ENCODE measurements at places on chromosomes 7 and 10.

DNA sequence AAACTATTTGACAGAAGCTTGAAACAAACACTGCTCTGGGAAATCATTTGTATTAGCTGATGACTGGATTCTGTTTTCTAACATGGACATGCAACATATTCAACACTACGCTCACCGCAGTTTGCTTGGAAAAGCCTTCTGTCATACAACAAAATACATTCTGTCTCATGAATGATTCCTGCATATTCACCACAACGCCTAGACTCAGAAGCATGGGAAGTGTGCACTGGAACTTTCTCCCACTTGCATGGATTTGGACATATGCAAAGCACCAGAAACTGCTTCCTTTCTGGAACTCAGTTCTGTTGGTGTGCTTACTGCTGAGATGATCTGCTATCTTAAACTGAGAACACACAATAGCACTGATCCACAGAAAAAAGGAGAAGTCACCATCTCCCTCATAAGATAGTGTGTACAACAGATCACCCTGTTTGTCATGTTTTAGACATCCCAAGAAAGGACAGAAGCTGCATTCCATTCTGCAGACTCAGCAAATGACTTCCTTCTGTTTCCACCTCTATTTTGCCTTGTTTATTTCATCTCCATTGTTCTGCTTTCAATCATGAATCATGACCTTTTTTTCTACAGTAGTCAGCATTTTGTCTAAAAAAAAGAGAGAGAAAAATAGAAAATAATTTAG, 115.8 kb downstream of the HTR7 start:
- no peak for DNase-seq
- H3K27ac ChIP-seq, result no peak overlapping the region
- H3K4me1 ChIP-seq, result no peaks in the 10 kb centered on the region
- H3K36me3 ChIP-seq, result no peaks in the 10 kb centered on the region
- H3K27me3 ChIP-seq, result no peaks in the 10 kb centered on the region
- H3K4me3 ChIP-seq, result no peak overlapping the region

GRCh38 chr7:101367676-101368075, 5.0 kb downstream of the COL26A1 start:
- no peak overlapping the region for H3K4me3 ChIP-seq
- DNase-seq, result no peak
- H3K4me1 ChIP-seq, result peaks cover 17% of the 10 kb centered on the region

- H3K4me3 ChIP-seq, result no peak overlapping the region
- H3K4me1 ChIP-seq, result peaks cover 23% of the 10 kb centered on the region
- H3K36me3 ChIP-seq, result no peaks in the 10 kb centered on the region
- H3K27ac ChIP-seq, result no peak overlapping the region
- DNase-seq, result no peak
Observed at GRCh38 chr10:34413756-34414587, 401.1 kb downstream of the PARD3 start.

DNA sequence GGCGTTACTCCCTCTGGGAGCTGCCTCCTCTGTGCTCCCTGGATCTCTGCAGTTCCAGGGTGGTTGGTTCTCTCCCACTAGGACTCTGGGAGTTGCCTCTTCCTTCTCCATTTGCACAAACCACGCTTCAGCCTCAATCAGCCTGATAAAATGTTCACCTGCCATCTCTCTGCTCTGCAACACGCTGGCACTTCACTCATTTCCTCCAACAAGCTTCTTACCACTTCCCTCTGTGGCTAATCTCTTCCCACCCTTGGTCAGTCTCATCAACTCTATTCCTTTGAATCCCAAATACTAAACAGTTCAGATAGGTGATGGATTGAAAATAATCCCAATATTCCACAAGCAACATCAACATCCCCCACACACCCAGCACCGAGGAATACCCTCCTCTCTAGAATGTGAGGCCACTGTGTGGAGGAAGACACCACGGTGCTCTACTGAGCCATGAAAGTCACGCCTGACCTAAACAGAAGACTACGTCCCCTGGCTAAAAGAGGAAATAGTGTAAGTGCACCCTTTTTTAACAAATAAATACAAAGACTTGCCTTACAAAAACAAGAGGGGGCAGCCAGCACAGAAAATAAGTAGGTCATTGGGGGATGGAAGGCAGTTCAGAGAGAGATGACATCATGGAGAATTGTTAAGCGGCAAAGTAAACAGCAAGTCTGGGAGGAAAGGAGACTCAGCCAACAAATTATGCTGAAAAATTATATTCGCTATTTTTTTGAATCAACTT, 1.9 kb upstream of the FAM170B start:
- no peaks in the 10 kb centered on the region for H3K27me3 ChIP-seq
- H3K4me3 ChIP-seq, result no peak overlapping the region
- no peaks in the 10 kb centered on the region for H3K4me1 ChIP-seq
- no peak for DNase-seq

DNA sequence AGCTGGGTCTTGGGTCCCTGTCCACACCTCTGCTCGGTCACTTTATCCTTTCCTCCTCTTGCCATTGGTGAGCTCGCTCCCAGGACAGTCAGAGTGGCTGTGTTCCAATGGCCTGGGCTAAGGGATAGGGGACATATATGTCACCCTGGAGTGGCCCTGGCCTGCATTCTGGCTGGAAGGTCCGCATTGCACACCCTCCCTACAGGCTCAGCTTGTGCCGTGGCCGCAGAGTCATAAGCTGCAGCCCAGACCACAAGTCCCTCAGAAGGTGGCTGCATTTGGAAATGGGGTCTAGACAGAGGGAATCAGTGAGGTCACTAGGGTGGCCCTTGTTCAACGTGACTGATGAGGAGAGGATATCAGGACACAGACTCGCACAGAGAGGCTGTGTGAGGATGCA, 363.8 kb upstream of the SHH start:
- peaks cover 4% of the 10 kb centered on the region for H3K27me3 ChIP-seq
- no peak for DNase-seq
- H3K4me3 ChIP-seq, result no peak overlapping the region
- H3K4me1 ChIP-seq, result no peaks in the 10 kb centered on the region
- no peak overlapping the region for H3K27ac ChIP-seq

DNA sequence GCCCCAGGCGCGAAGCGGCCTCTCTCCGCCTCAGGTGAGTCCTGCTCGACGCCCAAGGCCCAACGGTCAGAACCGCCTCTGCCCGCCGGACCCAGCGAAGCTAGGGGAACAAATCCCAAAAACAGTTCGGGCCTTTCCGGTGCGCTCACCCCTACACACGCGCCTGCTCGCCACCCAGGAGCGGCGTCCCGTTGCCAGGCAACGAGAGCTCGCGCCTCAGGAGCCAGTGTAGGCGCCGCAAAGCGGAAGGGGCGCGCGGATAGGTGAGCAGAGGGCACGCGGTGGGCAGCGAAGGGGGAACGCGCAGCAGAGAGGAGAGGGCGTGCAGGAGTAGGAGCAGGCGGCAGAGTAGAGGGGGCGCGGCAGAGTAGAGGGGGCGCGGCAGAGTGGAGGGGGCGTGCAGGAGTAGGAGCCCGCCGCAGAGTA, at the start of the genes DYDC1 and DYDC2:
DYDC1 (minus strand) TSS at position 193 of the 426 bp plus-strand sequence. CDS start 4,154 bp downstream, outside the sequence.
DYDC2 (plus strand) TSS at position 219 of the 426 bp plus-strand sequence. CDS start 5,663 bp downstream, outside the sequence.
- no peak within 1 kb of the TSS for H3K27ac ChIP-seq
- peak; percentile 65 for DNase-seq
- H3K4me1 ChIP-seq, result peaks cover 15% of the 10 kb centered on the region
- no peaks in the 10 kb centered on the region for H3K36me3 ChIP-seq
